ENCODE measurements at places on chromosomes 2 and 18. TPM values are rescaled to one million over a fixed set of nuclear protein-coding genes. Genes with fewer than 3 reads are reported as not detected.
A peak's percentile ranks its signal among the peaks of the same experiment; 100 is the strongest.

DNA sequence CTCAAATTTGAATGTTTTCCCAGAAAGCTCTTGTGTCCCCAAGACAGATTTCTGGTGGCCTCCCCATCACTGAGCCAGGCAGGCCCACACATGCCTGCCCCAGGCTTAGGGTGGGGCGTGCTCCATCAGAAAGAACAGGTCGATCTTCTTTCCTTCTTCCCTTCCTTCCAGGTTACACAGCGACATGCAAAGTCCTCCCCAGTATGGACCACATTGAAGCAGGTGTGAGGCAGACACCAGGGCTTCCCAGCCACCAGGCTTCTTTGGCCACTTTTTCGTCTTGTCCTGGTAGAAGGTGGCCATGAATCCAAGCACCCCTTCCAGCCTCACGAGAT, 41.4 kb upstream of the LAPTM4A start:
- no peak for DNase-seq

GRCh38 chr2:239805414-239805813, 219.7 kb downstream of the NDUFA10 start:
- no peak for DNase-seq

GRCh38 chr2:35731674-35732073, 623.9 kb upstream of the CRIM1 start:
- no peak for DNase-seq

GRCh38 chr2:152617456-152618192, 99.6 kb downstream of the PRPF40A start:
- no peak for DNase-seq

C2orf81 gene
- polyA plus RNA-seq: 0.67 TPM

GRCh38 chr2:23294238-23294637, 90.7 kb upstream of the KLHL29 start:
- no peak for DNase-seq

- no peak for DNase-seq
These were observed 516.9 kb downstream of the ARHGAP15 start for GRCh38 chr2:143645921-143646645.

DNA sequence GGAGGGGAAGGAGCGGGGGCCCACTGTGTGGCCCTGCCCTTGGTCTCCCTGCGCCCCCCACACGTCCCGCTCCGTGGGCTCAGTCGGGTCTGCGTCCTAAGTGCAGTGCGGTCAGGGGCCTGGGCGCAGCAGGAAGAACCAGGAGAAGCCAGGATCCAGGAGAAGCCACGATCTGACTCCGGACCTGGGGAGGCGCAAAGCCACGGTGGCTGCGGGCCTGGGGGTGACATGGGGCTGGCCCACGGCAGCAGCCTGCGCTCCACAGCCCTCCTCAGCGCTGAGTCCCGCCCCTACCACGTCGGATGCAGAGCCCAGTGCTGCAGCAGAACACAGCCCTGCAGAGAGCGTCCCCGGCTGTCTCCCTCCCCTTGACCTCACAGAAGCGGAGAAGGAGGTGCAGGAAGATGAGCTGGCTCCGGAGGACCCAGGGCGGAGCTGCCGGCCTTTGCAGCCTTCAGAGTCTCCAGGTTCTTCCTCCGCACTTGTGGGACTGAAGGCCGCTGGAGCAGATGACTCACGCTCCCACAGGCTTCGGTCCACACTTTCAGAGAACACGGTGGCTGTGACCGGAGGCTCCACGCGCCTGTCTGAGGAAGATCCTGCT, 589.2 kb upstream of the SALL3 start:
- DNase-seq: no peak

GRCh38 chr2:177754492-177754873, 318.1 kb downstream of the PDE11A start:
- no peak for DNase-seq

SLC5A7 gene
- not detected for polyA plus RNA-seq

ATF2 gene
- polyA plus RNA-seq: 60.6 TPM

GRCh38 chr2:69926849-69927515, 12.1 kb downstream of the MXD1 start:
- no peak for DNase-seq

GRCh38 chr18:28189400-28190239, 12.7 kb upstream of the CDH2 start:
- DNase-seq: no peak

DNA sequence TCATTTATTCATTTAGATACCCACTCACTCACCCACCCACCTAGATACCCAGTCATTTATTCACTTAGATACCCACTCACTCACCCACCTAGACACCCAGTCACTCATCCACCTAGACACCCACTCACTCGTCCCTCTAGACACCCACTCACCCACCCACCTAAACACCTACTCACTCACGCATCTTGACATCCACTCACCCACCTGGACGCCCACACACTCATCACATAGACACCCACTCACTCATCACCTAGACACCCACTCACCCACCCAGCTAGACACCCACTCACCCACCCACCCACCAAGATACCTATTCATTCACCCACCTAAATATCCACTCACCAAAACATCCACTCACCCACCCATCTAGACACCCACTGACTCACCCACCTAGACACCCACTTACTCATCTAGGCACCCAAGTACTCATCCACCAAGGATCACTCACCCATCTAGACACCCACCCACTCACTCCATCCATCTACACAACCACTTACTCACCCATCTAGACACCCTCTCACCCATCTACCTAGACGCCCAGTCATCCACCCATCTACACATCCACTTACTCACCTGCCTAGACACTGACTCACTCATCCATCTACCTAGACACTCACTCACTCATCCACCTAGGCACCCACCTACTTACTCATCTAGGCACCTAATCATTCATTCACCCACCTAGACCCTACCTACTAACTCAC, 723.7 kb upstream of the RAB6C start:
- no peak for DNase-seq

- DNase-seq: no peak
These were observed 109.2 kb upstream of the GPC1 start for GRCh38 chr2:240326246-240326645.

DNA sequence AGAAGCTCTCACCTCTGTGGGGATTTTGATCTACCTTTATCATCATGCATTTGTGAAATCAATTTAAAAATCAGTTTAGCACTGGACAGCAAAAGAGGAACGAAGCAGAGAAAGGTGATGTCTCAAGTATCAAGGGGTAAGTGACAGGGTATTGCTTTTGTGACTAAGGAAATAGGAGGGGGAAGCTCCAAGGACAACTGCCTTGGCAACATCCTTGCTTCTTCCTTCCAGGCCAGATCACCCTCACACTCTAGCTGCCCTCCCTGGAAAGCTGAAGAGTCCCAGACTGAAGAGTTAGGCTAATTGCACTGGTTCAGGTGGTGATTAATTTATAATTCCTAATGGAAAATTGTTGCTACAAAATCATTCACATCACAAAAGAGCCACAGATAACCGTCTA, 859.1 kb upstream of the ACVR2A start:
- no peak for DNase-seq

GRCh38 chr2:100011272-100011731, 131.1 kb downstream of the AFF3 start:
- DNase-seq: peak; percentile 91

- DNase-seq: no peak
These were observed 117.9 kb downstream of the CSRNP3 start for GRCh38 chr2:165587335-165587938.

DNA sequence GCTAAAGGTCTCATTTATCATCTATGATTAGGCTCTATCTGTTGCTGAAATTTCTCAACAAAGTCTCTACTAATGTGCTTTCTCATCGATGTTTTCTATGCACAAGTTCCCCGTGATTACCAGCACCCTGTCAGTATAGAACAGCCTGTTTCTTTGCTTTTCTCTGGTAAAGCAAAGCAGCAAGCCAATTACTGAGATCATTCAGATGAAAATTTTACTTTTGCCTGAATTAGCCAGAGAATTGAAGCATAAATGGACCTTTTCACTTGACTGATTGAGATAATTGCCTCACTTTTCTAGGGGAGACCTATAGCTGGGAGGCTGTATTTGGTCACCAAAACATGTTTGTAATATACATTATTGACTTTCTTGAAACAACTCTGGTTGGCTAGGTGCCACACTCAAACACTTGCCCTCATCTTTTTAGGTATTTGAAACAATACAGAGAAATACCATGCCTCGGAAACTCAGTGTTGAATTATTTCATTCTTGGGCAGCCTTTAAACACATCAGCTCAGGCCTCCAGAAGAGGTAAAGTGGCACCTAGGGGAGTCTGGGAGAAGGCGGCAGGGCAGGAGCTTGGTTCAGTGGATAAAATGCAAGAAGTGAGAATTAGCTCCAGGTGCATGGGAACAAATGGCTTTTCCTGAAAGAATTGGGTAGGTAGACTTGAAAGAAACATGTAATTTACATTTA, 96.2 kb downstream of the GALNT3 start:
- no peak for DNase-seq

DNA sequence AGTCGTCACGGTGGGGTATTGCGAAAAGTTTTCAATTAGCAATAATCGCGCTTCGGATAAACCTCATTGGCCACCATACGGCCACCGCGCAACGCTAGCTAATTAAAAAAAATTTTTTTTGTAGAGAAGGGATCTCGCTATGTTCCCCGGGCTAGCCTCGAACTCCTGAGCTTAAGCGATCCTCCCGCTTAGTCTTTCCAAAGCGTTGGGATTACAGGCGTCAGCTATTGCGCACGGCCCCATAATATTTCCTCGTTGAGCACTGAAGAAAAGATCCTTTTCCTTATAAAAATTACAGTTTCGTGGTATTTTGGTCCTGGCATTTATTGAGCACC, 759 bp upstream of the ACTR1B start:
- no peak for DNase-seq

CHRNA1 gene
- 0.20 TPM for polyA plus RNA-seq

- no peak for DNase-seq
These were observed 88.0 kb upstream of the CDH20 start for GRCh38 chr18:61245276-61245675.

- no peak for DNase-seq
These were observed 53.2 kb upstream of the FZD7 start for GRCh38 chr2:201980389-201980821.

GLI2 gene
- 8.1 TPM for polyA plus RNA-seq

- no peak for DNase-seq
These were observed 247.3 kb downstream of the PRKCE start for GRCh38 chr2:45898819-45899218.

SAG gene
- polyA plus RNA-seq: not detected

- DNase-seq: no peak
These were observed 18.7 kb downstream of the CABLES1 start for GRCh38 chr18:23154030-23154429.

DNA sequence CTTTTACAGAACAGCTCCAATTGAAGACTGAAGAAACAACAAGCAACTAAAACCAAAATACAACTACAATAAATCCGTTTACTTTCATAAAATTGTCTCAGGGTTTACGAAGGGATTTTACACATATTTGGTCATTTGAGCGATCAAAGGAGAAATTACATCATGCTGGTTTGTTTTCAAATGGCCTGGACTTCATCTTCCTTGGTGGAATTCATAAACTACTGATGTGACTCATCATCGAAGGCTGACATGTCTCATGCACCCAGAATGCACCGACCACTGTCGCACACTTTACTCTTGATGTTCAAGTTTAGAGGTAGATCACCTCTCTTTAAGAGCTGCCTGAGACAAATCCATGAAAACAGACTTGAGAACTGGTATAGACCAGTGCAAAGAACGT, 25.6 kb upstream of the PMAIP1 start:
- DNase-seq: peak; percentile 71

GRCh38 chr18:13583576-13584550, 142.5 kb downstream of the FAM210A start:
- DNase-seq: no peak

DNA sequence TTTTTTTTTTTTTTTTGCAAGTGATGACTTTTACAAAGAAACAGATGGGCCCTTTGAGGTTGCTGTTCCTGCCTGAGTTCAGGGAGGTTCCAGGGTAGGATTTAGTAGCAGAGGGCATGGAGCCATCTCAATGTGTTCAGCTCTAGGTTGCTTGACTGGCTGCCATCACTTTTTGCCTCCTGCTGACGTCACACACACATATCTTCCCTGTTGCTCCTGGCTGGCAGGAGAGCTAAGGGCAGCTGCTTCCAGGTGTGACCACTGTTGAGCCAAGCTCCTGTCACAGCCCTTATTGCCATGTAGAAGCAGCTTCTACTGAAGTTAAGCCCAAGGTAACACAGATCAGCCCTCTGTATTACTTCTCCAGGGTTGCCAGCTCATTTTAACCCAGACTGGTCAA, 394.2 kb upstream of the SPRED2 start:
- no peak for DNase-seq

DNA sequence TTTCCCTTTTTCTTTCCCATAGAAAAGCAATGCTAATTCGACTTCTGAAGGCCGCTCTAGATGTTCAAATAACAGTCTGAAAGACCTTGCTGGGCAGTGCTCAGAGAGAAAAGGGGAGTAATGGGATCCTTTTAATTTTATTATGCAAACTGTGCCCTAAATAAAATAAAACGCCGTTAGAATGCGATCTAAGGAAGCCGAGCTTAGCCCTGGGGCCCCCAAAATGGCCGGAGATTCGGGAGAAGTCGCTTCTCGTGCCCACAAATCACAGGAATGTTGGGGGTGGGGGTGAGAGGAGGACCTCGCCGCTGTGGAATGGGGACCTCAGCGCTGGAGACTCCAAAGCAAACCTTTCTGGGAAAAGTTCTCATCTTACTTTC, 8.4 kb upstream of the POU3F3 start:
- no peak for DNase-seq

DNA sequence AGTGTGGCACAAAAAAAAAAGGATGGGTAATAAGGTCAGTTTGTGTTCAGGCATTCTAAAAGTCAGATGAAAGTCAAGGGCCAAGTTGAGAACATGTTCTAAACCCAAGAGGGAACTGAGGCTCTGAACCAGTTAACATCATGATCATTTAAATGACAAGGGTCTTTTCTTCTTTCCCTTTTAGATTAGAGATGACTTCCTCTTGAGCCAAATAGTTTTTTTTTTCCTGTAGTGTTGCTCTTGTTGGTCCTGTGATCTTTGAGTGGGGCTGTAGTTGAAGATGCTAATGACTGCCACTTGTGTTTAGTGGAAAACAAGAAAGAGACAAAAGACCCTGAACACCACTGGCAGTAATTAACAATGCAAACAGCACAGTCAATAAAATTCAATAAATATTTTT, 482.7 kb upstream of the SYT4 start:
- DNase-seq: no peak

B4GALT6 gene
- 0.26 TPM for polyA plus RNA-seq

GRCh38 chr2:53177327-53177726, 590.3 kb upstream of the CHAC2 start:
- no peak for DNase-seq

- no peak for DNase-seq
These were observed 102.0 kb downstream of the ZNF532 start for GRCh38 chr18:58966704-58967103.

DNA sequence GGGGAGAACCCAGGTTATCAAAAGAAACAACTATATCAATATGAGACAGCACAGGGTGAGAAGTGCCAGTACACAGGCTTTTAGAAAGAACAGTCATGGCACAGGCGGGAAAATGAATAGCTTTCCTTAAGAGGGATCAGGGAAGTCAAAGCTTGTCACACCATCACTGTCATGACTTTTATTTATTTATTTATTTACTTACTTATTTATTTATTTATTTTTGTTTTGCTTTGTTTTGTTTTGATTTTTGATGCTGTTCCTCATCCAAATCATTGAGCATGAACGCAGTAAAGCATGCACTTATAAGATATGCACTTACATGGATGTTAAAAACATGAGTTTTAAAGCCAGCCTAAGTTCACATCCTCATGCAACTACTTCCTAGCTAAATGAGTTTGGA, 19.3 kb upstream of the CRIM1 start:
- no peak for DNase-seq

Measured in BJ (cell line).